Left hindlimb (tissue), 1 donor: ENCODE measurements at places on chromosomes 12 and 14.

DNA sequence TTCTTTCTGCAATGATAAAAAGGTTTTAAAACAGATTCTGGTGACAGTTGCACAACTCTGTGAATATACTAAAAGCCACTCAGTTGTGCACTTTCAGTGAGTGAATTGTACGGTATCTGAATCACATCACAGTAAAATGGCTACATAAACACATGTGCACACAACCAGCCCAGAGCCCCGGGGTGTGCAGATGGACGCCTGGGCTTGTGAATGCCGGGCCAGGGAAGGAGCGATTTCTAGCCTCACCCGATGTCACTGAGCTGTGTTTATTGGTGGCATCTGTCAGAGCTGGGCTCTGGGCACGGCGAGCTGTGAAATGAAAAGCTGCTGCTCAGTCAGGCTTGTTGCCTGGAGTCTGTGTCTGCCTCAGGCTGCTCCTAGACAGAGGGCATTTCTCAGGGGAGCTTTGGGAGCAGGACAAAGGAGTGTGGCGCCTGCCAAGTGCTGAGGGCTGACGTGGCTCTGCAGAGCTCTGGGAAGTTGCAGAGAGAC lies 25.9 kb downstream of the RHOF start:
- no peak for DNase-seq

DNA sequence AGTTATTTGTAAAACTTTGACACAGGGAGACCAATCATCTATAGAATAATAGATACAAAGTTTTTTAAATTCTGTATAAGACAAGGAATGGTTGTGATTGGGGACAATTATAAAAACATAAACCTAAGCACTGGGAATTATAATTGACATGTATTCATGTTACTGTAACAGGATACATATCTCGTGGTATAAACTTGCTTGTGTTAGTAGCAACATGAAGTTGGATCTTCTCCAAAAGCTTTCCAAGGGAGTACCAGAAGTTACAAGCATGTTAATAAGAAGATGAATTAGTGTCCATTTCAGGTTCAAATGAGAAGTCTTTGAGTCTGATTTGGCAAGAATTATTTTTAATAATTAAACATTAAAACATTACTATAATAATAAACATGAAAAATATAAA lies 42.2 kb downstream of the CDKL1 start:
- DNase-seq = no peak

DNA sequence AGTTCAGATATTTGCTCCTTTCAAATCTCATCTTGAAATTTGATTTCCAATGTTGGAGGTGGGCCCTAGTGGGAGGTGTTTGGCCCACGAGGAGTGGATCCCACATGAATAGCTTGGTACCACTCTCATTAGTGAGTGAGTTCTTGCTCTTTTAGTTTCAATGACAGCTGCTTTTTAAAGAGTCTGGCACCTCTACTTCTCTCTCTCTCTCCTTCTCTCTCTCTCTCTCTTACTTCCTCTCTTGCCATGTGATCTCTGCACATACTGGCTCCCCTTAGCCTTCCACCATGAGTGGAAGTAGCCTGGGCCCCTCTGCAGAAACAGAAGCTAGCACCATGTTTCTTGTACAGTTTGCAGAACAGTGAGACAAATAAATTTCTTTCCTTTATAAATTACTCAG lies 25.1 kb downstream of the GPR65 start:
- DNase-seq = no peak

GRCh38 chr12:3473171-3473570 lies 17.8 kb upstream of the PRMT8 start:
- no peak for DNase-seq

GRCh38 chr12:75481013-75481705 lies 604 bp downstream of the GLIPR1 start:
- no peak for DNase-seq

DNA sequence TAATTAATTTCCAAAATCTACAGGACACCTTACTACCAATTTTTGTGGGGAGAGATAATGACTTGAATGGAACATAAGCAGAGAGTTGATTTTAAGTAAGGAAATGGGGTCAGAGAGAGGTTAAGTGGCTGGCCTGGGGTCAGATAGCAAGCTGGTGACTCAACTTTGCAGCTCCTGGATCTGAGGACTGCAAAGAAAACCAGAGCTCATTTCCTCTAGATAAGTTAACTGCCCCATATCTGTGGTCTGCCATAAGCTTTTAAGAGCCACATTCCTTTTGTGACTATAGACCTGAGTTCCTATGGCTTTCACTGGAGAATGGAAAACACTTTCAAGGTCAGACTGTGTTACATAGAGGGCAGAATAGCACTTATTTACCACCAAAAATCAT lies 201.2 kb upstream of the PRICKLE1 start:
- DNase-seq = no peak

DNA sequence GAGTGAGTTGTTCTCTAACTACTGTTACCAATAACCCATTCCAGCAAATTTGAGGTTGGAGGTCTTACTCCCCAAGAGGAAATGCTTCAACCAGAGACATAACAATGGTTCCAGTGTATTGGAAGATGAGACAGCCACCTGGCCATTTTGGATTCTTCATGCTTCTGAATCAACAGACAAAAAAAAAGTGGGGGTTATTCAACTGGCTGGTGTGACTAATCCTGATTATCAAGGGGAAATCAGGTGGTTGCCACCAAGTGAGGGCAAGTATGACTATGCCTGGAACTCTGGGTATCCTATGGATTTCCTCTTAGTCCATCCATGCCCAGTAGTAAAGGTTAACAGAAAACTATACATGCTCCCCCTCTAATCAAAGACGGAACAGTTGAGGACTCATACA lies 29.9 kb upstream of the ZNF641 start:
- no peak for DNase-seq

DNA sequence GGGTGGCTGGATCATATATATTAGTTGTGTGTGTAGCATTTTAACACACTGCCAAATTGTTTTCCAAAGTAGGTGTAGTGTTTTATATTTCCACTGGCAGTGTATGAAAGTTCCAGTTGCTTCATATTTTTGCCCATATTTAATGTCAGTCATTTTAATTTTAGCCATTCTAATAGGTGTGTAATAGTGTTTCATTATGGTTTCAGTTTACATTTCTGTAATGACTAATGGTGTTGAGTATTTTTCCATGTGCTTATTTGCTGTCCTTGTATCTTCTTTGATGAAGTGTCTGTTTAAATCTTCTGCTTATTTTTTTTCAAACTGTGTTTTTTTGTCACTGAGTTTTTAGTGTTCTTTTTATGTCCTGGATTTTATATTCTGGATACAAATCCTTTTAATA lies 8.7 kb downstream of the TBC1D15 start:
- no peak for DNase-seq

DNA sequence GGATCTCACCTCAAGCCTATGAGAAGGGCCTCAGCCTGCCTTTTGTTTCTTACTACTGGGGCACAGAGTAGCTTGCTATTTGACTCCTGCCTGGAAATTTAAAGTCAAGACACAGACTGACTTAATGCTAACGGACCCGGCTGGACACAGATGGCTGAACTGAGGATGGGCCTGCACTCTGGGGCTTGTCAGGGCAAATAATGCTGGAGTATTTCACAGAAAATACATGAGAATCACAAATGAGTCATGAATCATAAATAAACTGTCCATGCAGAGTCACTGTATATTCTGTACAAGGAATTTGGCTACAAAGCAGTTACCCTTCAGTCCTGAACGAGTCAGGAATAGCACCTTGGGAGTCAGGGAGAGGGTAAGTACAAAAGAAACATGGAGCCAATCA lies 683.2 kb upstream of the FOXG1 start:
- DNase-seq = no peak
